ENCODE measurements at places on chromosomes 3 and 15. TPM values are rescaled to one million over a fixed set of nuclear protein-coding genes. Genes with fewer than 3 reads are reported as not detected.

The CLSTN2 gene
- polyA plus RNA-seq = 0.25 TPM

GRCh38 chr3:11452885-11453847 is 181.0 kb downstream of the ATG7 start:
- no peak for DNase-seq

The CHP1 gene
- 44.8 TPM for polyA plus RNA-seq

The SYNPR gene
- polyA plus RNA-seq = not detected

- no peak for DNase-seq
Measured at GRCh38 chr3:29805757-29806156, 524.9 kb downstream of the RBMS3 start.

DNA sequence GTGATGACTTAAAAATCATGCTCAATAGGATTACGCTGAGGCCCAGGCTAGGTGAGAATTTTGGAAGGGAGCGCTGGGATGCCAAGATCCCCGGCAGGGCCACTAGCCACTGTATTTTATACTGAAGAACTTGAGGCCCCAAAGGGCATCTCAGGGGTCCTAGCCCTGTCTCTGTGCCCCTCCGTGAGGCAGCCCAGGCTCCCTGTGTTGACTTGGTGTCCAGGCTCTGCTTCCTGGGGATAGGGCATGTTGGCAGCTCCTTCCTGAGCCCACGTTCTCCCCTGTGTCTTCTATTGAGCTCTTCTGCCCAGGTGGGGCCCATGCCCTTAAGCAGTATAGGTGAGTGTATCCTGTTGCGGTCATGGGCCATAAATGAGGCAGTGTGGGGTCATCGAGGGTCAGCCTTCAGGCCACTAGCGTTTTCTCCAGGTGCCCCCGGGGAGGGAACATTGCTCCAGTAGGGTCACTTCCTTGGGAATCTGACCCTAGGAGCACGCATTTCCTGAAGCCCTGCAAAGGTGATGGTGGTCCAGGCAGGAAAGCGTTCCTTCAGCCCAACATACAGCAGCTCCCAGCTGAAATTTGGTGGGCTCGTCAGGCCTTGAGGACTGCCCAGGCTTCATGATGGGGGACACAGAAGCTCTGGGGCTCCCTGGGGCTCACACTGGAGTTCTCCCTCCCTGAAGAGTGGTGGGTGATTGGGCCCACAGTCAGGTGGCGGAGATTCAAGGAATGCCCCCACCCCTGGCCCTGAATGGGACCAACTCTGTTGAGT is 189.4 kb downstream of the UBE3A start:
- peak; percentile 41 for DNase-seq

DNA sequence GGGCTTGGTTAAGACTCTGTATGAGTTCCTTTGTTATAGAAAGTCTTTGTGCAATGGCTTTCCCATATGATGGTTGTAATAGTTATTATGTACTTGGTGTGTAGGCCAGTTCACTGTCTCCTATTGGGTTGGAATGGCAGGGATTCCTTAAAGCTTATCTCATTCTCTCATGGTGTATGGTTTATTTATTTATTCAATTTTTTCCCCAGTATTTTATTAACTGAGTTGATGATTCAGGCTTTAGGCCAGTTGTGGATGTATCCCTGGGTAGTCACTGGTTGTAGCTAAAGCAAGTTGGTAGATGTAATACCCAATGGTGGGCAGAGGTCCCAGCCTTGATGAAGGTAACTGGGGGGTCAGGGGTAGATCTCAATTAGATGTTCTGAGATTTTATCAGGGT is 349.4 kb downstream of the DOCK3 start:
- DNase-seq = no peak

DNA sequence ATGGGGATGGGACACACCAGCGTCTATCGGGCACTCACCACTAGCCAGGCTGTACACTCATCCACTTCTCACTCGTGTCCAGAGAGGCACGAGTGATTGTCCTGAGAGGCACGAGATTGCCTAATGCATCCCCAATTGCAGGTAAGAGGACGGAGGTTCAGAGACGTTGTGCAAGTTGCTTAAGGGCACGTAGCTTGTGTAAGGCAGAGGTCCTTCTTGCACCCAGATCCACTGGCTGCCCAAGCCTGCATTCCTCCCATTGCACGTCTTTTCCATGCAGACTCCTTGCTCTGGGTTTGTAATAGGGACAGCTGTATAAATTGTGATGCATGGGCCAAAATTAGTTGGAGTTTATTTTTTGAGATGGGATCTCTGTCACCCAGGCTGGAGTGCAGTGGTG is 264.3 kb downstream of the PLCL2 start:
- DNase-seq = no peak

DNA sequence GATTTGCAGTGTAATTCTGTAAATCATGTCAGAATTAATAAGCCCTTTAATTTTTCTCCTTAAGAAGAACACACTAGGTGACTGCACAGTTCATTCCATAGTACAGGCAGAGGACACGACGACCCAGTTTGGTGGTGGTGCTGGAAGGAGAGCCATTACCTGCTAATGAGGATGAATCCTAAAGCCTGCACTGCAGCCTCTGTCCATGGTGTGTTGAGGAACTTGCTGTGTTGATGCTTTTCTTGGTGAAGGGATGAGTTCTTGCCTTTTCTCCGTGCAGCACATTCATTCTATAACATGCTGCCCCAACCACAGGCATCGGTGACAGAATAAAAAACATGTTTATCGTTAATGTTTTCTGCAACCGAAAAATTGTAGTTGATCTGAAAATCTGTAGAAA is 89.6 kb upstream of the VEPH1 start:
- no peak for DNase-seq

The MB21D2 gene
- polyA plus RNA-seq = 3.3 TPM

The C3orf85 gene
- 25.9 TPM for polyA plus RNA-seq

The SPATA12 gene
- not detected for polyA plus RNA-seq

DNA sequence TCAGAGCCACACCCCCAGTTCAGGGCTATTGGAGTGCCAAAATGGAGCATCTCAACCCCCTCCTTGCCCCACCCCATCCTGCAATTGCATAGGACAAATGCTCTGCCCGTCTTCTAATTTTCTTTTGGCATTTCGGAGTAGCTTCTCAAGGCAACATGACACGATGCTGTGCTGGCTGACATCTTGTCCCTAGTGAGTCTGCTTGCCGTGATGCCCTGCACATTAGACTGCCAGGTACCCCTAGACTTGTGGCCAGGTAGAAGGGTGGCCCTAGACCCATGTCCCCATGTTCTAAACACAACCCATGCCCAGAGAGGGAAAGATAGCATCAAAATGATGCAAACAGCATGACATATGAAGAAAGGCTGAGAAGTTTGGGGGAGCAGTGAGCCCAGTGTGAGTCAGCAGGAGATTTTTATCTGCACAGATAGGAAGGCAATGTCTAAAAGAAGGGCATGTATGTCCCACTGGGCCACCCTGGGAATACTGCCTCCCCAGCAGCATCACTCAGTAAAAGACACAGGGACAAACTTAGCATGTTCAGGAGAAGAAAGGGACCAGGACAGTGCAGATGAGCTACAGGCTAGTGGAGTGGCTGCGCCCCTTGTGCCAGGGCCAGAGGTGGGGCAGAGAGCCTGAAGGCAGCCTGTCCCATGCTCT is 36.8 kb downstream of the CA12 start:
- DNase-seq = no peak

DNA sequence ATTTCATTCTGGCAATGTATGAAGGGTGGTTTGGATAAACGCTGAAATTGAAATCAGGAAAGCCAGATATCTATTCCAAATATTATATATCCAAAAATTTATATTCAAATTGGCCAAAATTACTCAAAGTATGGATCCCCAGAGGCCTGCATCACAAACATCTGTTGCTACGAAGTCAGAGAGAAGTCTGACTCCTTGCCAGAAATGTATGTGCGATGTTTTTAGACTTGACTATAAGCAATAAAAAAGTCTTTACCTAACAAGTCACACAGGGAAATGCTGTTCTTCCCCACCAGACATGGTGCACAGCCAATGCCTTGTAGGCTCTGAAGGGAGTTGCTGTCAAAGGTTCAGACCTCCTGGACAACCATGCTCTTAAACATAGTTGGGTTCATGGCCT is 533.1 kb downstream of the OTOL1 start:
- no peak for DNase-seq

DNA sequence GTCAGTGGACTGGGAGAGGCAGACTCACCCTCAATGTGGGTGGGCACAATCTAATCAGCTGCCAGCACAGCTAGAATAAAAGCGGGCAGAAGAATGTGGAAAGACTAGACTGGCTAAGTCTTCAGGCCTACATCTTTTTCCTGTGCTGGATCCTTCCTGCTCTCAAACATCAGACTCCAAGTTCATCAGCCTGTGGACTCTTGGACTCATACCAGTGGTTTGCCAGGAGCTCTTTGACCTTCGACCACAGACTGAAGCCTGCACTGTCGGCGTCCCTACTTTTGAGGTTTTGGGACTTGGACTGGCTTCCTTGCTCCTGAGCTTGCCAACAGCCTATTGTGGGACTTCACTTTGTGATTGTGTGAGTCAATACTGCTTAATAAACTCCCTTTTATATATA is 68.0 kb downstream of the CNTN3 start:
- DNase-seq = no peak

DNA sequence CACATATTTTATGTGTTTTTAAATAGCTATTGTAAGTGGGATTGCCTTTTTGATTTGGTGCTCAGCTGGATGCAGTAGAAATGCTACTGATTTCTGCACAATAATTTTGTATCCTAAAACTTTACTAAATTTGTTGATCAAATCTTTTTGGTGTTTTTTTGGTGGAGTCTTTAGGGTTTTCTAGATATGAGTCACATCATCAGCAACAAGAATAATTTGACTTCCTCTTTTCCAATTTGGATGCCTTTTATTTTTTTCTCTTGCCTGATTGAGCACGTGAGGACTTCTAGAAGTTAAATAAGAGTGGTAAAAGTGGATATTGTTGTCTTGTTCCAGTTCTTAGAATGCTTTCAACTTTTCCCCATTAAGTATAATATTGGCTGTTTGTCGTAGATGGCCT is 51.3 kb downstream of the TLNRD1 start:
- DNase-seq = no peak

The CCDC13 gene
- 3.1 TPM for polyA plus RNA-seq

The ZPLD1 gene
- polyA plus RNA-seq = not detected

DNA sequence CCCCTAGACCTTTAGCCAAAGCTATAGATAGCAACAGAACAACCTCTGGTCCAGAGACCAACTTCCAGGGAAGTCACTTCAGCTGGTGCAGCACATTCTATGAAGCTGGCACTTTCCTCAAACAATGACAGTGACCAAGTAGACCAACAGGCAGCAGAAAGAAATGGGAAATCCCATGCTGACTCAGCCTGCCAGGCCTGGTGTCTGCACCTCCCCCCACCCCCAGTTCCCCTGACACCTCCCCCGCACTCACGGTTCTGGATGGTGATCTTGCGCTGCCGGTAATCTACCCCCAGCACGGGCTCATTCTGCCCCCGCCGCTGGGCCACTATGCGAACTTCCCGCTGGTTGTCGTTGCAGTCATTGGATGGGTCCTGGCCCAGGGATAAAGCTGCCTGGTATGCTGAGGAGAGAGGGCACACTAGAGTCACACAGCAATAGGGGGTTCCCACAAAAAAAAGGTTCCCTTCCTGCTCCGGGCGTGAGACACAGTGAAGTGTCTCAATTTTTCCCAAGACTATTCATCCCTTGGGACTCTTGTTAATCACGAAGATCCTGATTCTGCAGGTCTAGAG is 17.0 kb downstream of the ILDR1 start:
- no peak for DNase-seq

- DNase-seq = no peak
Measured at GRCh38 chr3:112460519-112461195, 38.6 kb downstream of the BTLA start.

Data from aorta (tissue), 5 donors.